NCI-H2081 (cell line): ENCODE measurements at places on chromosomes 1 and 21.

DNA sequence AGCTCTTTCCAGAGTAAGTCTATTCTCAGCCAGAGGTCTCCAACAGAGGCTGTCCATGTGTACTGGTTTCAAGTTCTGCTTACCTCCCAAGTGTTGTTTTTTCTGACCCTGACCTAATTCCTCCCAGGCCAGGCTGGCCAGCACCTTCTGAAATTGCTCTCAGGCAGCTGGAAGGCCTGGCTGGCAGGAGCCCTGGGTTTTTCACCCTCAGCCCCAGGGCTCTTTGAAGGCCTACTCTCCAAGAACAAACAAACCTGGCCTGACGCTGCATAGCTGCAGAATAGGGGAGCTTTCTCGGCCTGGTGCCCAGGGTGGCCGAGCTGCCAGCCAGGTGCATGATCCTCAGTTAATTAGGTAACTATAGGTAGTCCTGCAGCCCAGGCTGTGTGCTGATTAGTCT lies 147.5 kb downstream of the CACNA1E start:
- DNase-seq = no peak

DNA sequence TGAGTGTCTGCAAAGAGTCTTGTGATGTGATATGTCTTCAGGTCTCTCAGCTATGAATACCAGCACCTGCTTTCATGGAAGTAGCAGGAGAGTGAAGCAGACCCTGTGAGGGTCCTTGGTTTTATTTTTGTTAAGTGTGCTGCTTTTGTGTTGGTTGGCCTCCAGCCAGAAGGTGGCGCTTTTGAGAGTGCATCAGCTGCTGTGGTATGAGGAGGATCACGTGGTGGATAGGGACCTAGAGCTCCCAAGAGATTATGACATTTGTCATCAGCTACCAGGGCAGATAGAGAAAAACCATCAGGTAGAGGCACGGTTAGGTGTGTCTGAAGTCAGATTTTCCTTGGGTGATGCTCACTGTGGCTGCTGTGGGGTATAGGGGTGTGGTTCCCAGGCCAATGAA lies 1232.1 kb downstream of the MRPL39 start:
- DNase-seq = no peak

- no peak for DNase-seq
Observed at GRCh38 chr1:119902775-119903442, 6.6 kb upstream of the ADAM30 start.

GRCh38 chr1:100188617-100189016 lies 10.6 kb upstream of the LRRC39 start:
- peak; percentile 73 for DNase-seq

DNA sequence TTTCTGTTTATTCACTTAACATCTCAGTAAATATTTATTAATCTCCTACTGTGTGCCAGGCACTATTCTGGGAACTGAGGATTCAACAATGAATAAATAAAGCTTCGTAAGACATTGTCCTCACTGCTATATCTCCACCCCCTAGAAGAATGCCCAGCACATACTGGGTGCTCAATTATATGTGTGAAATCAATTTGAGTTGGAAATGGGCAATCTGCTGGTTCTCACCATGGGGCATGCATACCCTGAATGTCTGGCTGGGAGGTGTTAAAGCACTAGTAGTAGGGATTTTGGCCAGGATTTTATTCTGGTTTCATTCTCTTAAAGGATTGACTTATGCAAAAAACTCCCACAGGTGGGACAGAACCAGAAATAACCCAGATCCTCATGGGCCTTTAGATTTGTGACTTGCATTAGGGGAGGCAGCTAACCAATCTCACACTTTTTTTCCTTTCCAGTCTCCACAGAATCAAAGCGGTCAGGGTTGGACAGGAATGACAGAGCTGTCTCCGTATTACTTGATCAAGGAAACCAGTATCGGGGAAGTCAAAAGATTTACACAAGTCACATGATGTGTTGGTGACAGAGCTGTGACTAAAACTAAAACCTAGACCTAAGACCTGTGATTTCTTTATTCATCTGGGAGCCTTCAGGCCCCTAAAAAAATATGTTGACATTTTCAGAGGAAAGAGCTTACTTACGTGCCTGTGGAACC lies 12.8 kb downstream of the GFI1 start:
- DNase-seq = no peak

DNA sequence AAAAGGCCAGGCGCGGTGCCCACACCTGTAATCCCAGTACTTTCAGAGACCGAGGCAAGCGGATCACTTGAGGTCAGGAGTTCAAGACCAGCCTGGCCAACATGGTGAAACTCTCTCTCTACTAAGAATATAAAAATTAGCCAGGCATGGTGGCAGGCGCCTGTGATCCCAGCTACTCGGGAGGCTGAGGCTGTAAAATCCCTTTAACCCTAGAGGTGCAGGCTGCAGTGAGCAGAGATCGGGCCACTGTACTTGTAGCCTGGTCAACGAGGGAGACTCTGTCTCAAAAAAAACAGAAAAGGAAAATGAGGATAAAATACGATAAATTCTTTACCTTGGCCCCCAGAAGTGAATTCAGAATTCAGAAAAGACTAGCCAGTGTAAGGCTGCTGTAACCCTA lies 1.6 kb downstream of the TMEM50B start:
- no peak for DNase-seq
